Stimulated activated CD8-positive, alpha-beta memory T cell treated with anti-CD3 and anti-CD28 coated beads, Interleukin-7, amount 100 ng/mL, for 24 hours (primary cell): ENCODE measurements at places on chromosomes 2 and 18.

DNA sequence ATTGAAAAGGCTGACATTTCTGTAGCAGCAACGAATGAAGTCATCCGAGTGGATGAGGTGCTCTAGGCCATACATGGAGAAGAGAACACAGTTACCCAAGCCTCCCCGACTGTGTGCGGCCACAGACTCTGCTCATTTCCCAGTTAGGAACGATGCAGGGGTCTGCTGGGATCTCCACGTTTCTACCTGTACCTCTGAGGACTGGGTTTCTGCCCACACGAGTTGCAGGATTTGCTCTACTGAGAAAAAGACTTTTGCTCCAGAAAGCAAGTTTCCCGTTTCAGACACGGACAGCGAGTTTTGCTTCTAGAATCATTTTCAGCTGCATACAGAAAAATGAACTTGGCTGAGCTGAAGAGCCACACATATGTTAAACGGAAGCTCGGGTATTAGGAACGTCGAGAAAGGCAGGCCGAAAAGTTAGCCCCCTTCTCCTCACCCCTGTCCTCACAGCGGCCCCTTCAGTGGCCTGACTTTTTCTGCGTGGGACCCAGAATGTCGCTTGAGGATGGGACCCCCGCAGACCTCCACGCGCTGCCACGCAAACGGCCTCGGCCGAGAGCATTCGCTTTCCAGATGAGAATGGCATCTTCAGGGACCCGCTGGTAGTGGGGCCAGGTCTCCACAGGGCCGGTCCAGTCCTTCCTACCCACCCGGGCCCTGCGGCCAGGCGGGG lies 582 bp upstream of the RAB31 start:
- DNase-seq = no peak

DNA sequence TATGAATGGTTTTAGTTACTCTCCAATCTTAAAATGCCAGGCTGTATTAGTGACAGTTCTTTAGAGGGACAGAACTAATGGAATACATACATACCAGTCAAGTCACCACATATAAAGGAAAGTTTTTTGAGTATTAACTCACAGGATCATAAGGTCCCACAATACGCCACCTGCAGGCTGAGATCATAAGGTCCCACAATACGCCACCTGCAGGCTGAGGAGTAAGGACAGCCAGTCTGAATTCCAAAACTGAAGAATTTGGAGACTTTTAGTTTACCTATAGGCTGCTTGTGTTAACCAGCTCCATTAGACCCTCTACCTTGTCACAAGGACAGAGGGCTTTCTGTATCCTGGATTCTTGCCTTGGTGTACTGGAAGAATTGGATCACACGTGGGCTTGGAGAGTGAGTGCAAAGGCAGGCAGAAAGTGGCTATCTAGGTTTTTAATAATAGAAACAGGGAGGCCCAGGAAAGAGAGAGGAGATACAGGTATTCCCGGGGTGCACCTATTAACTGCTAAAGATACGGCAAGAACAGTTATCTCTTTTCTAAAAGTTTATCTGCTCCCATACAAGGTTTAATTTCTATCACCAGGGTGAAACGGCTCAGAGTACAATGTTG lies 234.9 kb upstream of the CYRIA start:
- DNase-seq = no peak

DNA sequence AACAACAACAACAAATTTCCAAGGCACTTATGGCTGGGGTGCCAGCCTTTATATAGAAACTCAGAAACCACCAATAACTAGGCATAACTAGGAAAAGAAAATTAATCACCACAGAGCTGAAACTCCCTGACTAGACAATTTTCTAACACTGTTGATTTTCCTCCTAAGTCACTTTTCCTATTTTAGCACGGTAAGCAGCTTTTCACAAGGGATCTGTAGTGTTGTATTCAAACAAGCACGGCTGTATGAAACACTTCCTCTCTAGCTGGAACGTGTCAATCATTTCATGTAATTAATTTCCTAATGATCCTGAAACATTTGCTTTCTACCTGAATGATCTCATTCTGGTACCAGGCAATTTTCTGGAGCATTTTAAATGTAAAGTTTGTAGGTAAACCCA lies 645.0 kb downstream of the IRS1 start:
- no peak for DNase-seq

GRCh38 chr2:158841850-158842249 lies 46.7 kb downstream of the DAPL1 start:
- DNase-seq = no peak

- DNase-seq = no peak
Observed at GRCh38 chr2:37604716-37605115, 66.7 kb downstream of the CDC42EP3 start.

- DNase-seq = no peak
Observed at GRCh38 chr2:45833968-45834344, 182.5 kb downstream of the PRKCE start.

DNA sequence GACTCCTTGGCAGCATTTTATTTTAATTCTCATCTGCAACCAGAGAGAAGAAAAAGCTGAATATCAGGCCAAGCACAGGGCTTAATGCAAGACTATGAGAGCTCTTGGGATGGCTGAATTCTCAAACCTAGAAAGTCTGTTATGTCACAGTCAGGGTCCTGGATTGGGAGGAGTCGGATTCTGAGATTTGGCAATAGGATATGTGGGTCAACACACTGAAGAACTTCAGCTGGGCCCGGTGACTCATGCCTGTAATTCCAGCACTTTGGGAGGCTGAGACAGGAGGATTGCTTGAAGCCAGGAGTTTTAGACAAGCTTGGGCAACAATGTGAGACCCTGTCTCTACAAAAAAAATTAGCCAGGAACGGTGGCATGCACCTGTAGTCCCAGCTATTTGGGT lies 102.4 kb downstream of the COL3A1 start:
- DNase-seq = no peak

GRCh38 chr2:241865957-241866789 lies 3.4 kb upstream of the RTP5 start:
- DNase-seq = no peak

DNA sequence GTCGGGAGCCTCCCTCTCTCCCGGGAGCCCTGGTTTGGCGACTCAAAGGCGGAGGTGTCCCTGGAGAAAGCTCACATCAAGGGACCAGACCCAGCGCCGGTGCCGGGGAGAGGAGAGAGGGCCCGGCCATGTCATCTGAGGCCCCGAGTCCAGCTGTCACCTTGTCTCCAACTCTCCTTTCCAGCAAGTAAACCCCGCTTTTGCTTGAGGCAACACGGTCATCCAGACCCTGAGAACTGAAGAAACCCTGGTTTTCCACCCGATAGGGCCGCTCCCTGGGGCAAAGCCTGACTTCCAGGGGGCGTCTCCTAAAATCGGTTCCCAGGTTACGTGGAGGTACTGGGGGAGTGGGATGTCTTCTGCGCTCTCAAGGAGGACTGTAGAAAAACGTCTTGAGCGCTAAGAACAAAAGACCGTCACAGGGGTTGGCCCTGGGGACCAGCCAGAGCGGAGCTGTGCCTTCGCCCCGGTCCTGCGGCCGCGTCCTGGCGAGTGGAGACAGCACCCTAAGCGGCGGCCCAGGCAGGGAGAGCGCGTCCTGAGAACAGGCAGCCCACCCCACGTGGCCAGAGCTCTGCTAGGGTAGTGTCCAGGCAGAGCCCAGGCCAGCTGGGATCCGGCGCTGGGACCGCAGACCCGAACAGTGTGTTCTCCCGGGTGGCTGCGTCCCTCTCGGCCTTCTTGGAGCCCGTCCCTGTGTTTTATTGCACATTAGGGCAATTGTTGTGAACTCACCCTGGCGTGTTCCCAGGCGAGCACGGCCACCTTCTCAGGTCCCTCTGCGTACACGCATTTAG lies 55.7 kb downstream of the TMEM18 start:
- DNase-seq = no peak

GRCh38 chr2:150019063-150019462 lies 431.5 kb upstream of the MMADHC start:
- DNase-seq = no peak

DNA sequence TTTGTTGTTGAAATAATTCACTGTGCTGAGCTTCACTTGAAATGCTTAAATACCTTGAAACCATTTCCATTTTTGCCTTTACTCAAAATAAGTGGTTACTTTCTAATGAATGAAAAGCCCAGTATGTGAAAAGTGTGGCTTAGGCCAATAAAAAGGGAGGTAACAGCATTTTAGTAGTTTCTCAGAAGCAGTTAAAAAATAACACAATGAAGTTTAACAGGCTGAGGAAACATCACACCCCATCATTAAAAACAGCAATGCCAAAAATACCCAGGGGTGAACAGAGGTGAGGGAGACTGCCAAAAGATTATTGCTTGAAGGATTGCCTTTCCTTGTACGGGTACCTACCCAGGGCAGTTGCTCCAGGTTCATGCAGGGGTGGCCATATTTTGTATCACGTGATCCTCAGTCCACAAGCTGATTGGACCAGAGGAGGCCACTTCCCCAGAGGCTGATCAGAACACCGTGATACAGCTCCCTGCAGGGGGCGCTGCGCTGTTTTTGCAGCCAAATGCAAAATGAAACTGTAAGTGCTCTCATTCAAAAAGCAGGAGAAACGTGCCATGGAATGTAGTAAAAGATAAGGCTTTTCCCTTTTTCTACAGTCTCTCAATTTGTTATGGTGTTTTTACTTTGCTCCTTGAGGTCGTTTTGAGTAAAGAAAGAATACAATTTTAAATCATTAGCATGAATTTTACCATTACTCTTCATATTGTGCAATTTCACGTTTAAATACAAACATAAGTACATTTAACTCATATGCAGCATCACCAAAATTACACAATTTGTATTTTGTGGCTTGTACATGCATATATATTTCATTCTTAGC lies 70.2 kb upstream of the SH3BP4 start:
- DNase-seq = peak; percentile 24

- no peak for DNase-seq
Observed at GRCh38 chr2:30504731-30505130, 57.7 kb downstream of the LCLAT1 start.

GRCh38 chr2:57549642-57550102 lies 496.9 kb upstream of the VRK2 start:
- no peak for DNase-seq

DNA sequence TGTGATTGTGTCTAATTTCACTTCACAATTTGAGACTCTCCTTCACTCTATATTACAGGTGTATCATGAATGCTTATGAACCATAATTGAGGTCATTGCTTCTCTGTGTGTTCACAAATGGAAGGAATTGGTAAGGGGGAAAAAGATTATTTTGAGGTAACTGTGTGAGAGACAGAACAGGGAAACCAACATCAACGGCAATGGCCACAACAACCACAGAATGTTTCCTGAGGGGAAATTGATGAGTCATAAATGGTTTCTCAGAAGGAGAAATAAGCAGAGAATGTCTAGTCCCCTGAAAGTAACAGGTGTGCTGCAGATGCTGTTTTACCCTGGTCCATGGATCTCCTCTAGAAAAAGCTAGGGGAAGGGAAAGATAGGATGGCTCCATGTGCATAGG lies 361.2 kb upstream of the GALNT5 start:
- DNase-seq = no peak

DNA sequence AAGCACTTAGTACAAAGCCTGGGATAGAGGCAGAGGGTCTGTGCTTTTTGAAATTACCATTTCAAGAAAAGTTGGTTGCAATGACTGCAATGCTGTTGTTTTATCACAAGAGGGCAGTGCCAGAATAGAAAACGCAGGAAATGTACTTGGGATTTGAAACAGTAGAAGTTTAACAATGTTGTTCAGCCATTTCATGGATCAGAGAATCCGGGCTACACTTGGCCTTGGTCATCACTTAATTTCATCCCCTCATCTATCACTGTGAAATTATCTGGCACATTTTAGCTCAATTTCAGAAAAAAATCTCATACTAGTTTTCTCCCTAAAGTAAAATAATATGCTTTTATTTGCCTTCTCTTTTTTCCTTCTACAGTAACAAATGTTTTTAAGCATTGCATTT lies 70.8 kb downstream of the RAPGEF4 start:
- no peak for DNase-seq

DNA sequence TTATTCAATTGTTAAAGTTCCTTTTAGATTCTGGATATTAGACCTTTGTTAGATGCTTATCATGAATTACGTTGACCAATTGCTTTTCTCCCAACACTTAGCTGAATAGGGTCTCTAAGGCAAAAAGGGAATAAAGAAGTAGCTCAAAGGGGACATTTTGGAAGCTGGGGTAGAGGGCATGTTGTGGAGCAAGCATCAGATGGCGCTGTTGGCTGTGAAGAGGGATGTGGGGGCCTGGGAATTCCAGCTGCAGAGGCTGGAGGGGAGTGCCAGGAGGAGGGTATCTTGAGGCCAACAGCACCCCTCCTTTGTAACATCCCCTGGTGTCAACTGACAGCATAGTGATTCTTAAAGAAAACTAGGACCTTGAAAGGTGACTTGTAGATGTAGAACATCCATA lies 198.2 kb downstream of the ADCYAP1 start:
- DNase-seq = no peak

- no peak for DNase-seq
Observed at GRCh38 chr18:23350188-23350587, 102.9 kb upstream of the RIOK3 start.

GRCh38 chr2:235699576-235699975 lies 205.7 kb downstream of the AGAP1 start:
- no peak for DNase-seq

DNA sequence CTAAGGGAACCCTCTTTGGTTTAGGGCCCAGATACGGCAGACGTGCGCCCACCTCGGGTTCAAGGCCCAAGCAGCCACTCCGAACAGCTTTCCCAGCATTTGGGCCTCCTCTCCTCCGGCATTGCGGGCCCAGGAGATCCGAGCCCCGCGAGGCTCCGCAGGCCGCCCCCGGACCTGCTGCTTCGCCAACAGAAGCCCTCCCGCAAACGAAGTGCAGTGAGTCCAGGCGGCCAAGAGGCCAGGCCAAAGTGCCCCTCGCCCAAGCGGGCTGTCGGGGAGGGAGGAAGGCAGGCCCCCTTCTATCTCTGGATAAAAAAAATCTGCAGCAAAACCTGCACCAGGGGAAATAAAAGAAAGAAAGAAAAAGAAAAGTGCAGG lies 6.0 kb downstream of the EN1 start:
- DNase-seq = no peak

DNA sequence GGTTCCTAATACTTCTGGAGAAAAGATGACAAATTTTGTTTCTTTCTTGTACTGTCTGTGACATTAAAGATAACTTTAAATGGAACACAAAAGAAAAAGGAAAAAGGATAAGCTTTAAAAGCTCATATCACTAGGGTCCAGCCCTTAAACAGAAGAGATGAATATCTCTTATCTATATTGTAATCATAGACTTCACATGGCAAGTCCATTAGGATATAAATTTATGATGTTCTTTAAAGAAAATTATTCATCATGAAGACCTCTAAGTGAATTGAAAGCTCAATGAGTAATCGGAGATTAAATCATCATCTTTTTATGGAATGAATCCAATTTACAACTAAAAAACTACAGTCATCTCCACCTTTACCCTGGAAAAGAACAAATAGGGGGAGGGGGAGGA lies 111.6 kb upstream of the SATB2 start:
- no peak for DNase-seq

DNA sequence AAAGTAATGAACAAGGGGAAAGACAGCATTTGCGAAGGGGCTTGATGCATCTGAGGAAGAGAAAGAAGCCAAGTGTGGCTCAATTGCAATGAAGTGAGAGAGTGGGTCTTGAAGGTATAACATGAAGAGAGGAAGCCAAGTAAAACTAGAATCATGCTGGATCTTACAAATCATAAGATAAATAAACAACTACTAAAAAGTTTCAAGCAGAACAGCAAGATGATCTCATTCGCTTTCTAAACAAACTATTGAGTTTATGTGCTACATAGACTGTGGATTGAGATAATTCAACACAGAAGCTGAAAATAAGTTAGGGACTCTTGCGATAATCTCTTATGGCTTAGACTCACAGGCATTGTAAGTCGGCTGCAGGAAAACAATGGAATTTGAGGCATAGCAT lies 1310.5 kb upstream of the NRXN1 start:
- DNase-seq = no peak

GRCh38 chr2:239984421-239985194 lies 40.5 kb downstream of the NDUFA10 start:
- DNase-seq = no peak

- no peak for DNase-seq
Observed at GRCh38 chr2:98588880-98589431, 19.4 kb downstream of the COA5 start.
